SK-MEL-5 (cell line): ENCODE measurements at places on chromosomes 3 and 15. TPM values are rescaled to one million over a fixed set of nuclear protein-coding genes. Genes with fewer than 3 reads are reported as not detected.

Gene RTP4
- total RNA-seq = 8.2 and 10.8 TPM in 2 replicates

DNA sequence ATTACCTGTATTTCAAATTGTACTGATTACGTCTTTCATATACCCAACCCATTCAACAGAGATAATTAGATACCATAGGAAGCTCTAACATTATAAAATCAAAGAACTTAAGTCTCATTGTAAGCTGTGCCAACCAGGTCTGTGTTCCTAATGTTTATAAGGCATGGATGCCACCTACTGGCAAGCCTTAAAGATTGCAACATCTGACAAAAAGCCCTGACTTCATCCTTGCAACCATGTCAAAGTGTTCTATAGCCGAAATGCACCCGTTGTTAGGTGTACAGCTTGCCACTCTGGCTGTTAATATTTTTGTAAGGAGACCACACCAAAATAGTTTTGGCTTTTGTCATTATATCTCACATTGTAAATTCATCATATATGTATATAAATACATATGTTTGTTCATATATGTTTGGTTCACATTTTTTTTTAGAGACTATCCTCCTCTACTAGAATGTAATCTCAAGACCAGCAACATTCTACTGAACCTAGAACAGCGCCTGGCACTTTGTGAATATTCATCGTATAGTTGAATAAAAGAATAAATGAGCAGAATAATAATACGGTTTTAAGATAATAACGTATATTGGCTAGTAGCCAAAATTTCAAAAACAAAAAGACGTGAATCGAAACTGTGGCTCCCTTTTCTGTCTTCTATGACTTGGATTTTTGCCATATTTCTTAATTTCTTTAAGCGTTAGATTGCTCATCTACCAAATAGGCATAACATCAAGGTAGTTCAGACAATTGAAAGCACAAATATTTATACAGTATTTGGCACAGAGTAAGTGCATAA is 258.1 kb downstream of the TBL1XR1 start:
- peak; percentile 86 for DNase-seq

GRCh38 chr3:63135367-63135766 is 142.7 kb upstream of the SYNPR start:
- no peak for DNase-seq

Gene EFHB
- total RNA-seq = 2.1 TPM in 1 of 2 replicates, not detected in the other

- no peak for DNase-seq
Observed at GRCh38 chr15:71152542-71152941, 37.3 kb downstream of the THSD4 start.

Gene UBE2E2
- 25.8 and 33.3 TPM in 2 replicates for total RNA-seq
